ENCODE measurements at places on chromosomes 12 and 14.

DNA sequence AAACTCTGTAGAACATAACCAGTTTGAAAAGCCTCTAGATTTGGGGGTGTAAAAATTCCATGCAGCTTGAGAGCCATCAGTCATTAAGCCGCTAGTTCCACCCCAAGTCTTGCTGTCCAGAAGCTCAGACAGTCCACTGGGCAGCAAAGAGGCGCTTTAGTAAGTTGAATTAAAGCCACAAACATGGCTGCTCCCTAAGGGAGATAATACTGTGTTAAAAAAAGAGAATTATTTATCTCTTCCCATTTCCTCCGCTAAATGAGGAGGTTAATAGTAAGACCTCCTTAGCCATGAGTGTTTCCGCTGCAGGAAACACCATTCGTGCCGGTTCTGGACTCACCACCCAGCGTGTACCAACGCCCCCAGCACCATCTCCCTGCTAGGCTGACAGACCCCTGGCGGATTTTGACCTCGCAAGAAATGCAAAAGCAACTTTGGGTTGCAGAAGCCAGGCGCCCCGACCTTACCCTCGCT, 536 bp downstream of the TM7SF3 start:
- no peak for DNase-seq

DNA sequence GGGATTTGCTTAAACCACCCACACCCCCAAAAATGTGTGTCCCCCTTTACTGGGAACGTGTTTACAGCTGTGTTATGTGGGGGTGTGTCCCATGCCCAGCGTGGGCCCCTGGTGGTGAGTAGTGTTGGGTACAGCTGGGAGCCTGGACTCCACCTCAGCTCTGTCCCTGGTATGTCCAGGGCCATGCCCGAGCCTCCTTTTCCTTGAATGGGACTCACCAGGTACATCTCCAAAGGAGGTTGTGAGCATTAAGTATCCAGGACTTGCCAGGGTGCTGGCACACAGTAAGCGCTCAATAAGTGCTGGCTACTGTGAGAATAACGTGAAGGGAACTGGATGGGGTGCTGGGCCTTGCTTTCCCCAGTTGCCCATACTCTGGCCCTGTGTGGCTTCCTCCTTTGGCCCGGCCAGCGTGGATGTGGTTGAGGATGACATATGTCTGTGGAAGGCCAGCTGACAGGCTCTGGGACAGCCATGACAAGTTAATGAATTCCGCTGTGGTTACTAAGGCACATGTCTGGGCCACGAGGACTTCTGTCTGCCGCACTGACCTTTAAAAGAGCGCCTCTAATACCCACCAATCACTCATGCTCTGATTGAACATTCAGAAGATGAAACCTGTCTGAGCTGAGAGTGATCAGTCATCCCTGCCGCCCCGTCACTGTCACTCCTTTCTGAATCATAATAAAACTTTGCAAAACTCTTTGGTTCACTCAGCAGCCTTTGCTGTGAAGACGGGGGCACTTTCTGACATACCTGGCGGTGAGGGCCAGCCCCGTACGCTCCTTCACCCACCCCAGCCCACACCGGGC, 74.7 kb downstream of the DIO3 start:
- no peak for DNase-seq

- DNase-seq = no peak
Measured at GRCh38 chr14:81314443-81315175, 85.5 kb downstream of the STON2 start.

DNA sequence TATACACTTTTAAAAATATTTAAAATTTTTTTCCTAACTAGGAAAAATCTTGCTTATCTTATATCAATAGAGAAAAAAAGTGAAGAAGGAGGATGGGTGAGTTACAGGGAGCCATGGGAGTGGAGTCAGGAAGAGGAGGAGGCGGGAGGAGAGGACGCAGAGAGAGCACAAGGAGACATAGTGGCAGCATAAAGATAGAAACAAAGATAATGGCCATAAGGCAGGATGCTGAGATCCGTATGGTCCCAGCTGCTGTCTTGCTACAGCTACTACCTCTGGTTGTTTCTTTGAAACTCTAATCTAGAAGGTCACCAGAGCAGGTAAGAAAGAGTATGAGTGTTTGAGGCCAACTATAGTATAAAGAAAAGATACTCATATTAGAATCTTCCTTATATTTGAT, 2.6 kb upstream of the SOX5 start:
- no peak for DNase-seq

GRCh38 chr14:85479771-85480170, 50.2 kb upstream of the FLRT2 start:
- no peak for DNase-seq

DNA sequence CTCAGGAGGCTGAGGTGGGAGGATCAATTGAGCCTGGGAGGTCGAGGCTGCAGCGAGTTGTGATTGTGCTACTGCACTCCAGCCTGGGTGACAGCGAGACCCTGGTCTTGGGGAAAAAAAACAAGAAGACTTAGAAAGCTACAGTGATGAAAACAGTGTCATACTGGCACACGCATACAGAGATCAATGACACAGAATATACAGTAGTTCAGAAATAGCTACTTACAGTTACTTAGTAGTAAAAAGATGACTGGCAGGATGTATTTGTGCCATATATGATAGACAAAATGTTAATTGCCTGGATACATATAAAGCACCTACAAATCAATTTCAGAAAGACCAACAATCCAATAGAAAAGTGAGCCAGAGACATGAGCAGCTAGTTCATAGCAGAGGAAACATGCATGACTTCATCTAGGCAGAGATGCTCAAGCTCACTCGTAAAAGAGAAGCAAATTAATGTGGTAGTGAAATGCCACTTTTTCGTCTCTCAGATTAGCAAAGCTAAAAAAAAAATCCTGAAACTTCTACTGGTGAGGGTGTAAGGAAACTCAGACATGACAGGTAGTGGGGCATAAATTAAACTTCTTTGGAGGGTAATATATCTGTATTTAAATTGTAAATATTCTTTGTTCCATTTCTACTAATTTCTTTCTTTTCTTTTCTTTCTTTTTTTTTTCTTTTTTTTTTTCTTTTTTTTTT, 2.5 kb upstream of the ALDH2 start:
- DNase-seq = no peak

GRCh38 chr12:6165395-6165794, 34.8 kb upstream of the CD9 start:
- no peak for DNase-seq

DNA sequence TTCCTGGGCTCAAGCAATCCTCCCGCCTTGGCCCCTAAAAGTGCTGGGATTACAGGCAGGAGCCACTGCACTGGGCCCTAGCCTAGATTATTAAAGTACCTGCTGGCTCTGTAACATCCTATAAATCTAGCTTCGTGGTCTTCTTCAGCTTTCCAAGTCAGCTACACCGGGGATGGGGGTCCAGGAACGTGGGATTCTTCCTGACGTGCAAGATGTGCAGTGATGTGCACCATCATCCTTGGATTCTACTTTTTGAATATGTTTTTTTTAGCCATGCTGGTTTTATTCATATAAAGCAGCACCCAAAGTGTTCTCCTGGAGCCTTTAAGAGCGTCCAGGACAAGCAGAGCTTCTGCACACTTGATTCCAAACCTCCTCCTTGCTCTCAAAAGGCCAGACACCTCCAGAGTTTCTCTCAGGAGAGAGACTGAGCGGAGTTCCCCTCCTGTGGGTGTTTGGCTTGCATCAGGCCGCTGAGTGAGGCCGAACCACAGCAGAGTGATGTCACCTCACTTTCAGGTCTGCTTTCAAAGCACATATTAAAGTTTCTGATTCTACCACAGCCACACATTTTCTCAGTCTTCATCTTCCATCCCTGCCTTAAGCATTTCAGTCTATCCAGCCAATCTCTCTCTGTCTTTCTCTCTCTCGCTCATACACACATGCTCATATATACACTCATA, 33.4 kb downstream of the VCPKMT start:
- DNase-seq = no peak

GRCh38 chr12:67909091-67909531, 80.1 kb upstream of the IFNG-AS1 start:
- DNase-seq = no peak

- DNase-seq = no peak
Measured at GRCh38 chr12:1919284-1919683, 832 bp upstream of the CACNA2D4 start.

DNA sequence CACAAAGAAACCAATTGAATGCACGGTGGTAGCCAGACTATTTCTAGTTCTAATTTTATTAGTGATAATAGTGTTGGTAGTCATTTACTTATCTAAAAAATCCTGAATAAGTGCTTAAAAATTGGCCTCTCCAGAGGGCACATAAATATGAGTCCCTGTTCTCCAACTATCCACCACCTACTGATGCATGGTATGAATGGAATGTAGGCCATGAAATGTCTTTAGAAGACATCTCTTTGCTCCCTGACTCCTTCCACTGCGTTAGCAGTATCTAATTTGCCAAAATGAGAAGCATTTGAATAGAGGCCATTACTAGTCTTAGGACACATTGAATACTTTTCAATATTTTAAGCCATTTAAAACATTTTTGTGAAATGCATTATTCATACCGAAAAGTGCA, 261.7 kb downstream of the LRFN5 start:
- DNase-seq = no peak

All from Right ventricle myocardium inferior (tissue), 1 donor.